ENCODE measurements at places on chromosomes 1 and 21. TPM values are rescaled to one million over a fixed set of nuclear protein-coding genes. Genes with fewer than 3 reads are reported as not detected.

SPRR2G gene
- total RNA-seq, result not detected

KPRP gene
- total RNA-seq, result not detected

LCE1D gene
- not detected for total RNA-seq

SYNC gene
- total RNA-seq, result 7.8 TPM

GLIS1 gene
- 0.23 TPM for total RNA-seq

C1orf141 gene
- 0.69 TPM for total RNA-seq

FAM177B gene
- total RNA-seq, result 0.23 TPM

CHAF1B gene
- 3.9 TPM for total RNA-seq

CRB1 gene
- total RNA-seq, result 39.7 TPM

SLAMF8 gene
- total RNA-seq, result not detected

C1QTNF12 gene
- not detected for total RNA-seq

ITLN1 gene
- not detected for total RNA-seq

FCRL6 gene
- not detected for total RNA-seq

KCNJ9 gene
- 18.5 TPM for total RNA-seq

MCOLN3 gene
- 0.23 TPM for total RNA-seq

LCE1C gene
- not detected for total RNA-seq

EBNA1BP2 gene
- total RNA-seq, result 60.4 TPM

FAM151A gene
- not detected for total RNA-seq

SNX27 gene
- 85.6 TPM for total RNA-seq

ST6GALNAC5 gene
- total RNA-seq, result 58.6 TPM

CLEC20A gene
- total RNA-seq, result not detected

TSPAN2 gene
- 46.6 TPM for total RNA-seq

RGS8 gene
- total RNA-seq, result 135 TPM

MRAP gene
- not detected for total RNA-seq

TMEM52 gene
- total RNA-seq, result 5.8 TPM

SSU72 gene
- 51.7 TPM for total RNA-seq

PDPN gene
- 11.8 TPM for total RNA-seq

PRAMEF4 gene
- total RNA-seq, result not detected

CNIH3 gene
- total RNA-seq, result 21.5 TPM

GRIK3 gene
- total RNA-seq, result 47.3 TPM

ADORA1 gene
- 29.8 TPM for total RNA-seq

LCE1B gene
- total RNA-seq, result not detected

NMNAT2 gene
- total RNA-seq, result 51.0 TPM

SMIM1 gene
- 0.92 TPM for total RNA-seq

GOLT1A gene
- 5.5 TPM for total RNA-seq

TFF2 gene
- total RNA-seq, result not detected

GPR37L1 gene
- total RNA-seq, result 6.5 TPM

OR10Z1 gene
- total RNA-seq, result not detected

CLCA4 gene
- total RNA-seq, result not detected

EPHA10 gene
- 21.0 TPM for total RNA-seq

AQP10 gene
- total RNA-seq, result not detected

KRTAP12-3 gene
- not detected for total RNA-seq

CTXND2 gene
- not detected for total RNA-seq

SLC22A15 gene
- total RNA-seq, result 28.6 TPM

KCND3 gene
- total RNA-seq, result 40.8 TPM

LRRC7 gene
- 127 TPM for total RNA-seq

PADI3 gene
- total RNA-seq, result not detected

CFAP141 gene
- not detected for total RNA-seq

KRTAP10-6 gene
- not detected for total RNA-seq

HYI gene
- total RNA-seq, result 30.4 TPM

HES5 gene
- total RNA-seq, result 156 TPM

All from diencephalon (tissue), 1 donor.